ENCODE measurements at places on chromosomes 13 and 19. TPM values are rescaled to one million over a fixed set of nuclear protein-coding genes. Genes with fewer than 3 reads are reported as not detected.
A peak's percentile ranks its signal among the peaks of the same experiment; 100 is the strongest.

ADAMTSL5 gene
- total RNA-seq, result 4.5 TPM

C19orf73 gene
- total RNA-seq, result 1.6 TPM

GRCh38 chr19:7916103-7916954, 1.7 kb downstream of the TGFBR3L start:
- peak overlapping the region; percentile 78 for H3K4me3 ChIP-seq
- peaks cover 11% of the 10 kb centered on the region for H3K36me3 ChIP-seq

- no peaks in the 10 kb centered on the region for H3K36me3 ChIP-seq
- peaks cover 20% of the 10 kb centered on the region for H3K27me3 ChIP-seq
- no peak overlapping the region for H3K27ac ChIP-seq
- H3K4me3 ChIP-seq, result no peak overlapping the region
- no peaks in the 10 kb centered on the region for H3K4me1 ChIP-seq
Measured at GRCh38 chr19:33724721-33725060, 72.0 kb upstream of the KCTD15 start.

DNA sequence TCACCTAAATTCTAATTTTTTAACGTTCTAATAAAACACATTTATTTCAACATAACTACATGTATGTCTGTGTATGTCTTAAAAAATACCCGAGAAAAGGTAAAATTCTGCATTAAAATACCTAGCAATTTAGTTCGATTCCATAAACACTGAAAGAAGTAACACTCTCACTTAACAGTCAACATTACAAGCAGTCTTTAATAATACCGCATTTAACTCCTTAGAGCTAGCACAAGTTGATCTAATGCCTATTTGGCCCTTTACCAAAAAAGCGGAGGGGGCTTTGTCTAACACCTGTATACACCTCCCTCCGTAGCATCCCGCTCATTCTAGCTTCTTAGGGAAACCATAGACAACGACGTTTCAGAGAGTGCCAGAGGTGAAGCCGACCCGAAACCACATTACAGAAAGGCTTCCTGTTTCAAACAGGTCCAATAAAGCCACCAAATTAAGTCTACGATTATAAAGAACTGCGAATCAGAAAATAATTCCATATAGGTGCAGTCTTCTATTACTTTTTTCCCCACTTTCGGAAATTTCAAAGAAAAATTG, 1.2 kb downstream of the SPART start:
- H3K36me3 ChIP-seq, result no peaks in the 10 kb centered on the region
- peaks cover 1% of the 10 kb centered on the region for H3K27me3 ChIP-seq
- H3K4me1 ChIP-seq, result peaks cover 24% of the 10 kb centered on the region
- peak overlapping the region; percentile 89 for H3K4me3 ChIP-seq

GRCh38 chr13:24995225-24995804, 100.6 kb upstream of the PABPC3 start:
- H3K27ac ChIP-seq, result no peak overlapping the region
- H3K4me1 ChIP-seq, result peaks cover 6% of the 10 kb centered on the region
- H3K36me3 ChIP-seq, result no peaks in the 10 kb centered on the region
- DNase-seq, result peak; percentile 41
- H3K4me3 ChIP-seq, result no peak overlapping the region

DNA sequence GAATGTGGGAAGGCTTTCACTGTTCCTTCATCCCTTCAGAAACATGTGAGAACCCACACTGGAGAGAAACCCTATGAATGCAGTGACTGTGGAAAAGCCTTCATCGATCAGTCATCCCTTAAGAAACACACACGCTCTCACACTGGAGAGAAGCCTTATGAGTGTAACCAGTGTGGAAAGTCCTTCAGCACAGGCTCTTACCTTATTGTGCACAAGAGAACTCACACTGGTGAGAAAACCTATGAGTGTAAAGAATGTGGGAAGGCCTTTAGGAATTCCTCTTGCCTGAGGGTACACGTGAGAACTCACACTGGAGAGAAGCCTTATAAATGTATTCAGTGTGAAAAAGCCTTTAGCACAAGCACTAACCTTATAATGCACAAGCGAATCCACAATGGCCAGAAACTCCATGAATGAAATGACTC, 18.6 kb downstream of the ZNF177 start:
- no peak for DNase-seq
- no peak overlapping the region for H3K27ac ChIP-seq
- no peaks in the 10 kb centered on the region for H3K4me1 ChIP-seq
- no peaks in the 10 kb centered on the region for H3K27me3 ChIP-seq
- no peak overlapping the region for H3K4me3 ChIP-seq

DNA sequence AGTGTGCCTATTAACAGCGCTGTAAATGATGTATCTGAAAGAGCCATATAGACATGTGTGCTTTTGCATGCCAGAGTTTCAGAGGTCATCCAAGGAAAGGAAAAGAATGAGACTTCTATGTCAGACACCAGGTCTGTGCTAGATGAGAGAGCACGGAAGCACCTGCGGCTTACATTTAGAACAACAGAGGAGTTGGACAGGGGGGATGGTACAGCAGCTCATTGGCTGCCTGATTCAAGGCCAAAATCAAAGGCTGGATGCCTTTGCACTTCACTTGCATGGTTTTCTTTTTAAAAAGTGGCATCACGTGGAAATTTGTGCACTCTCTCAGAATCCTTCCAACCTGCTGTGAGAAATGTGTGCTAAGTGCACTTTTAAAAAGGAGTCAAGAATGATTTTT, 32.8 kb upstream of the AMER2 start:
- no peak for DNase-seq
- peaks cover 8% of the 10 kb centered on the region for H3K27me3 ChIP-seq
- H3K4me3 ChIP-seq, result no peak overlapping the region

GRCh38 chr19:9032136-9032631, 22.0 kb upstream of the MUC16 start:
- DNase-seq, result no peak
- no peak overlapping the region for H3K27ac ChIP-seq
- H3K4me1 ChIP-seq, result no peaks in the 10 kb centered on the region
- peaks cover 11% of the 10 kb centered on the region for H3K27me3 ChIP-seq

GRCh38 chr19:11887234-11887610, 360 bp upstream of the ZNF69 start:
- H3K36me3 ChIP-seq, result no peaks in the 10 kb centered on the region
- H3K4me3 ChIP-seq, result peak overlapping the region; percentile 96
- peaks cover 42% of the 10 kb centered on the region for H3K4me1 ChIP-seq
- H3K27me3 ChIP-seq, result no peaks in the 10 kb centered on the region

GRCh38 chr19:35110974-35111373, 4.6 kb upstream of the FXYD3 start:
- H3K27me3 ChIP-seq, result no peaks in the 10 kb centered on the region
- peaks cover 7% of the 10 kb centered on the region for H3K4me1 ChIP-seq
- H3K4me3 ChIP-seq, result no peak overlapping the region
- H3K27ac ChIP-seq, result no peak overlapping the region
- H3K36me3 ChIP-seq, result no peaks in the 10 kb centered on the region

- H3K4me1 ChIP-seq, result peaks cover 34% of the 10 kb centered on the region
- H3K4me3 ChIP-seq, result no peak overlapping the region
- H3K36me3 ChIP-seq, result peaks cover 25% of the 10 kb centered on the region
- H3K27me3 ChIP-seq, result no peaks in the 10 kb centered on the region
- DNase-seq, result no peak
Measured at GRCh38 chr19:19633711-19634515, 5.9 kb upstream of the LPAR2 start.

GRCh38 chr13:50531917-50532899, 311.3 kb downstream of the DLEU7 start:
- H3K36me3 ChIP-seq, result no peaks in the 10 kb centered on the region
- H3K4me1 ChIP-seq, result peaks cover 11% of the 10 kb centered on the region
- no peak for DNase-seq
- H3K27me3 ChIP-seq, result no peaks in the 10 kb centered on the region

- no peaks in the 10 kb centered on the region for H3K4me1 ChIP-seq
- no peak overlapping the region for H3K4me3 ChIP-seq
- H3K36me3 ChIP-seq, result no peaks in the 10 kb centered on the region
- H3K27ac ChIP-seq, result no peak overlapping the region
- no peaks in the 10 kb centered on the region for H3K27me3 ChIP-seq
Measured at GRCh38 chr13:51257187-51257586, 35.0 kb downstream of the FAM124A start.

All from naive thymus-derived CD8-positive, alpha-beta T cell (primary cell).